ENCODE measurements at places on chromosomes 4 and X. TPM values are rescaled to one million over a fixed set of nuclear protein-coding genes. Genes with fewer than 3 reads are reported as not detected.
A peak's percentile ranks its signal among the peaks of the same experiment; 100 is the strongest.

DNA sequence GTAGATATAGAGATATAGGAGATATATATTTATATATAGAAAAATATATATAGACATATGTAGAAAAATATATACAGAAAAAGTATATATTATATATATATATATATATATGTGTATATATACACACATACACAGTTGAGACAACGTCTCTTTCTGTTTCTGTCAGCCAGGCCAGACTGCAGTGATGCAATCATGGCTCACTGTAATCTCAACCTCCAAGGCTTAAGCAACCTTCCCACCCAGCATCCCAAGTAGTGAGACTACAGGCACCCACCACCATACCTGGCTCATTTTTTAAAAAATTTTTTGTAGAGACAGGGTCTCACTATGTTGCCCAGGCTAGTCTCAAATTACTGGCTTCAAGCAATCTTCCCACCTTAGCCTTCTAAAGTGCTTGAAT lies 426.3 kb downstream of the GPM6A start:
- no peak overlapping the region for H3K4me3 ChIP-seq
- no peaks in the 10 kb centered on the region for H3K36me3 ChIP-seq
- no peak overlapping the region for H3K27ac ChIP-seq
- DNase-seq: no peak
- H3K27me3 ChIP-seq: no peaks in the 10 kb centered on the region

DNA sequence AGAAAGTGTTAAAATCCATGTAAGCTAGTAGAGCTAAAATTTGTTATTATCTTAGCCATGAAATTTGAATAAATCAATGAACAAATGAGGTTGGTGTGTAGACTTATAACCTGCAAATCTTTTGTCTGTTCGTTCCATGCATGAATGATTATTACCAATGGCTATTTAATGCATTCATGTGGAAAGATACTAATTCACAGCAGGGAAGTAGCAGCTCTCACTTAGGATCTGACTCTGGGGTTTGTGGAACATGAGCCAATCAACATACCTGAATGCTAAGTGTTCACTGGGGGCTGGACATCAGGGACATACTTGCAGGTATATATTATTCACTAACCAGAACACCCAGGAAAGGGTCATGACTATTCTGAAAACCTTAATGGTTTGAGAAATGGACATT lies 444.1 kb downstream of the STIM2 start:
- no peaks in the 10 kb centered on the region for H3K36me3 ChIP-seq
- H3K4me3 ChIP-seq: no peak overlapping the region
- H3K4me1 ChIP-seq: no peaks in the 10 kb centered on the region
- no peaks in the 10 kb centered on the region for H3K27me3 ChIP-seq

DNA sequence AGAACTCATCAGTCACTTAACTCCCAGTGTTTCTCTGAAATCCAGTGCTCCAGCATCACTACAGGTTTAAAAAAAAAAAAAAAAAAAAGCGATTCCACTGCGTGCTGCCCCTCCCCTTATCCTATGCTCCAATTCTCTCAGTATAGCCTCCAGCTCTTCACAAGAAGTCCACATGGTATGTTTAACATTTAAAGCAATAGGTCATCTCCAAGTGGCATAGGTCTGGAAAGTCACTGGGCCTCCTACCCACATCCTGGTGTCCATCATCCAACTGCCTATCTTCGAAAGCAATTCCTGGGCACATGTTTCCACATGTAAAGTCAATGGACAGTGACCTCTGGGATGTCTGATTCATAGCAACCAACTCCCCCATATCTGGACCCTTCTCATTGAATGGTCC lies 66.5 kb upstream of the MAP3K15 start:
- no peaks in the 10 kb centered on the region for H3K36me3 ChIP-seq
- no peak overlapping the region for H3K4me3 ChIP-seq
- no peaks in the 10 kb centered on the region for H3K4me1 ChIP-seq
- no peak overlapping the region for H3K27ac ChIP-seq
- no peak for DNase-seq
- no peaks in the 10 kb centered on the region for H3K27me3 ChIP-seq

DNA sequence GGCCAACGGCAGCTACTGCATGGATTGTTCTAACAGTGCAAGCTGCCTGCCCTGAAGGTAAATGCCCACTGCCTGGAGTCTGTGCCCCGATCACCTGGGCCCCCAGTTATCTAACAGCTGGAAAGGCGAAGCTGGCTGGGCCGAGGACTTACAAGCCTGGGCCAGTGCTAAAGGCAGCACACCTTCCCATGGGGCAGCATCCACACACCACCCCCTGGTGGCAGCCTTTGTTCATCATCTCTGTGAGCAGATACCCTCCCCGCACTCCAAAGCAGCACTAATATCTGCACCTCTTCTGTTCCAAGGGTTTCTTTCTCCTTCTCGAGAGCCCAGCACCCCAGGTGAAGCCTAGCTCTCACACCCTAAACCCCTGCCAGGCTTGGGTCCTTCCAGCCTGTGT lies 7.6 kb downstream of the SLC2A9 start:
- peak; percentile 74 for DNase-seq
- no peak overlapping the region for H3K4me3 ChIP-seq
- no peaks in the 10 kb centered on the region for H3K36me3 ChIP-seq
- H3K4me1 ChIP-seq: peaks cover 2% of the 10 kb centered on the region

DNA sequence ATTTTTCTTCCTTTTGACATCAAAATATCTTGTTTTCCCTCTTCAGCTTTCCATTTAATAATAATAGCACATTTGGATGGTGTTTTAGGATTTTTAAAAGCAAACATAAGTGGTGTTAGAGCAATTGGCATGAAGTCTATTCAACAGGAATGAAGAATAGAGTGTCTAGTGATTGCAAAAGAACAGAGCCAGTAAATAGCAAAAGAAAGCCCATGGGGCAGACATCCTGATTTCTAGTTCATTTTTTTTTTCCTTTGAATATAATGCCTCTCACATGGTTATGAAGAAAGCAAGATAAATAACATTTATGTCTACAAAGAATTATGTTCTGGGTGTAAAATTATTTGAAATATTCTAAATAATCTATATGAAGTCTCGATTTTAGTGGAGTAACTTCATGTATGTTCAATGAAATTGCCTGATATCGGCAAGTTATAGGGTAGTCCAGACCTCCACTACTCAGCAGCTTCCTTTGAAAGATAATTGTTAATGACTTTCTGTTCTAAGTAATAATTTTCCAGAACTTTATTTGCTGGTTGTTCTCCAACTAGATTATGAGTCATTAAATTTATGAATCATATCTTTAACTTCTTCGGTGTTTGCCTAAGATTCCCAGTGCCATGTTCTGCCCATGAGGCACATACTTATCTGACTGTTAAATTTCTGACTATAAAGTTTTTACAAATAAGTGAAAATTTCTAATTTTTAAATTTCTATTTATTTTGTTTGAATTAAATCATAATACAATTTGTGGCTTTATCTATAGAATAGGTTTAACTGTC lies 587.9 kb downstream of the TLL1 start:
- no peaks in the 10 kb centered on the region for H3K27me3 ChIP-seq
- H3K4me3 ChIP-seq: no peak overlapping the region
- H3K4me1 ChIP-seq: no peaks in the 10 kb centered on the region
- no peaks in the 10 kb centered on the region for H3K36me3 ChIP-seq

- H3K4me1 ChIP-seq: no peaks in the 10 kb centered on the region
- no peak for DNase-seq
- no peak overlapping the region for H3K4me3 ChIP-seq
- no peak overlapping the region for H3K27ac ChIP-seq
- no peaks in the 10 kb centered on the region for H3K36me3 ChIP-seq
These were observed 193.9 kb upstream of the SPOCK3 start for GRCh38 chr4:167428156-167428555.

The SMPX gene
- total RNA-seq: not detected

The CT55 gene
- not detected for total RNA-seq

DNA sequence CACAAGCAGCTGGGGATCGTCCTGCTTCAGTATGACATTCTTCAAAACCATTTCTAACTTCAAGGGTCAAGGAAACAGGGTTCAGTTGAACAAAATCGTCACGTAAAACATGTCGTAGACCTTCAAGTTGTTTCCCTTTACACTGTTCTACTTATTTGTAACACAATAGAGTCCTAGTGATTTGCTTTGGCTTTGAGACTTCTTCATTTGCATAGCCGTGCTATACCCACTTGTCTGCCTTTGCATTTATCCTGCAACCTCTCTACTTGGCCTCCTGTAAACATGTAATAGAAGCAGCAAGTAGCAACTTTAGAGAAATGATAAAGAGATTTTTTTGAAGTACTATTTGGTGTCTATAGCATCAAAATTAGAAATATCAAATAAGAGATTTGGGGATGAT lies 194.9 kb downstream of the SLC7A11 start:
- H3K4me3 ChIP-seq: no peak overlapping the region
- DNase-seq: no peak
- no peaks in the 10 kb centered on the region for H3K36me3 ChIP-seq
- no peaks in the 10 kb centered on the region for H3K4me1 ChIP-seq
- H3K27ac ChIP-seq: no peak overlapping the region

All from upper lobe of right lung (tissue), 1 donor.